ENCODE measurements at places on chromosomes 1 and 21. TPM values are rescaled to one million over a fixed set of nuclear protein-coding genes. Genes with fewer than 3 reads are reported as not detected.

DNA sequence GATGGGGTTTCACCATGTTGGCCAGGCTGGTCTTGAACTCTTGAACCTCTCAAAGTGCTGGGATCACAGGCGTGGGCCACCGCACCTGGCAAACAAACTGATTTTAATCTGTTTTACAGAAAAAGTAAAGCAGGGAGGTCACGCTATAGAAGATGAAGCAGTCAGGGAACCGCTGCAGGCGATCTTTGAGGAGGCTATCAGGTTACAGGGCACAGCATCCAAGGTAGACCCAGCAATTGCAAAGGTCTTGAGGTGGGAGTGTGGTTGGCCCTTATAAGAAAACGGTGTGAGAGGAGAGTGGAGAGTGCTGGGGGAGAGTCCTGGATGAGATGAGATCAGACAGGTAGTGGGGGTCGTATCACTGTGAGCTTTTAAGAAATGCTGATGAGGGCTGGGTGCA lies 2.6 kb upstream of the TMCO4 start:
- DNase-seq: no peak

DNA sequence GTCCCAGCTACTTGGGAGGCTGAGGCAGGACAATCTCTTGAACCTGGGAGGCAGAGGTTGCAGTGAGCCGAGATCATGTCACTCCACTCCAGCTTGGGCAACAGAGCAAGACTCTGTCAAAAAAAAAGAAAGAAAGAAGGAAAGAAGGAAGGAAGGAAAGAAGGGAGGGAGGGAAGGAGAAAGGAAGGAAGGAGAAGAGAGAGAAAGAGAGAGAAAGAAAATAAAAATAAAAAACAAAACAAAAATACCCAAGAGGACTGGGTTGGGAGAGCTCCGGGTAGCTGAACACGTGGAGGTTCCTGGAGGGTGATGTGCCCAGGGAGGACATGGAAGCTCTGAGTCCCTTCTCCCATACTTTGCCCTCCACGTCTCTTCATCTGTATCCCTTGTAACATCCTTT lies 45.7 kb upstream of the CITED4 start:
- no peak for DNase-seq

GRCh38 chr1:228860911-228861831 lies 125.9 kb downstream of the RHOU start:
- DNase-seq: no peak

DNA sequence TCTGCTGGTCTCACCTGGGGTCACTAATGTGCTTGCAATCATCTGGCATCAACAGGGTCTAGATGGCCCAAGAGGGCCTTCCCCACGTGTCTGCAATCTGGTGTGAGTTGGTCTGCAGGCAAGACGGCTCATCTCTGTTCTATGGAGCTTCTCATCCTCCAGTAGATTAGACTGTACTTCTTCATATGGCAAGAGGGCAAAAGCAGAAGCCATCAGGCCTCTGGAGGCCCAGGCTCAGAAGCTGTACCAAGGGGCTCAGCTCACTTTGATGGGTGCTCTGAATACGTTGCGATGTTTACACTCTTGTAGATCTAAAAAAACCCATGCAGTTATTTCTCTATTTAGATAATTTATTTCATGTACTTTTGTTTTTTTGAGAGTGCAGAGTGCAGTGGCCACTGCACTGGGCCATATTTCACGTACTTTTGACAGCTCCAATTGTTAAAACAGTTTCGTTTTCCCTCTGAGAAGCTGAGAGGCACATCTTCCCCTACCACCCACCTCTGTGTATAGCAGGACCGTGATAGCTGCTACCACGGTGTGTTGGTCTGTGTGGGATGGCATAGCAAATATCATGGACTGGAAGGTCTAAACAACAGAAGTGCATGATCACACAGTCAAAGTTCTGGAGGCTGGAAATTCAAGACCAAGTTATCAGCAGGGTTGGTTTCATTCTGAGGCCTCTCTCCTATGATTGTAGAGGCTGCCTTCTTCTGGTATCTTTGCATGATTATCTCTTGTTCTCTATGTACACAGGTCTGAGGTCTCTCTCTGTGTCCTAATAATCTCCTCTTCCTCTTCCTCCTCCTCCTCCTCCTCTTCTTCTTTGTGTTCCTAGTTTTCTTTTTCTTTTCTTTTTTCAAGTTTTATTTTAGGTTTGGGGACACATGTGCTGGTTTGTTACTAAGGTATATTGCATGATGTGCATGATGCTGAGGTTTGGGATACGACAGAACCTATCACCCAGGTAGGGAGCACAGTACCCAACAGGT lies 17.0 kb downstream of the CITED4 start:
- DNase-seq: no peak

- no peak for DNase-seq
These were observed 395 bp downstream of the SLC9A1 start for GRCh38 chr1:27154469-27154990.

GRCh38 chr1:67880056-67880601 lies 46.9 kb upstream of the GNG12 start:
- DNase-seq: no peak

GRCh38 chr1:70156529-70157120 lies 48.8 kb downstream of the LRRC40 start:
- no peak for DNase-seq

- DNase-seq: peak; percentile 96
These were observed 950 bp upstream of the EVA1C start for GRCh38 chr21:32411350-32412161.

DNA sequence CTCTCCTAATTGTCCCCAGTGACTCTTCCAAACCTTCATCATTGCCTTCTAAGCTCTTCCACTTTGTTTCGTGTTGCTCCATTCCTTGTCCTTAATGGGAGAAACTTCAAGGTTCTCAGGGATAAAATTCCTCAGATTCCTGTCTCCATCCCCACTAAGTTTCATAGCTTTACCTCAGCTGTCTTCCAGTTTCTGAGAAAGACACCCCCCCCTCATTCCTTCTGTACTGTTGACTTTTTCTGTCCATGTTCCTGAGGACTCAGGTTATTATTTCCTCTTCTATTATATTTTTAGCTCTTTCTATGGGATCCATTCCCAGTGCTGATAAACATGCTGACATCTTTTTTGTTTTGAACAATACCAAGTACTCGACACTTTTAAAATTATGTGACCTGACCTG lies 215.3 kb upstream of the PTGFR start:
- DNase-seq: no peak

- DNase-seq: no peak
These were observed 20.7 kb upstream of the ALDH4A1 start for GRCh38 chr1:18922848-18923755.

C1orf185 gene
- not detected for polyA plus RNA-seq

RCSD1 gene
- 27.1 TPM for polyA plus RNA-seq

PLA2G2A gene
- polyA plus RNA-seq: 1,085 TPM

CLDN14 gene
- polyA plus RNA-seq: not detected

CCDC17 gene
- 0.93 TPM for polyA plus RNA-seq

SYT6 gene
- not detected for polyA plus RNA-seq

SLC45A3 gene
- 1.5 TPM for polyA plus RNA-seq

MNDA gene
- 0.95 TPM for polyA plus RNA-seq

Data from right cardiac atrium (tissue), 5 donors.